Esophagus squamous epithelium (tissue), 5 donors: ENCODE measurements at places on chromosomes 4 and X.

- DNase-seq: no peak
Observed at GRCh38 chr4:186931519-186931918, 207.9 kb upstream of the FAT1 start.

GRCh38 chr4:8707045-8707781 lies 114.6 kb downstream of the CPZ start:
- no peak for DNase-seq

DNA sequence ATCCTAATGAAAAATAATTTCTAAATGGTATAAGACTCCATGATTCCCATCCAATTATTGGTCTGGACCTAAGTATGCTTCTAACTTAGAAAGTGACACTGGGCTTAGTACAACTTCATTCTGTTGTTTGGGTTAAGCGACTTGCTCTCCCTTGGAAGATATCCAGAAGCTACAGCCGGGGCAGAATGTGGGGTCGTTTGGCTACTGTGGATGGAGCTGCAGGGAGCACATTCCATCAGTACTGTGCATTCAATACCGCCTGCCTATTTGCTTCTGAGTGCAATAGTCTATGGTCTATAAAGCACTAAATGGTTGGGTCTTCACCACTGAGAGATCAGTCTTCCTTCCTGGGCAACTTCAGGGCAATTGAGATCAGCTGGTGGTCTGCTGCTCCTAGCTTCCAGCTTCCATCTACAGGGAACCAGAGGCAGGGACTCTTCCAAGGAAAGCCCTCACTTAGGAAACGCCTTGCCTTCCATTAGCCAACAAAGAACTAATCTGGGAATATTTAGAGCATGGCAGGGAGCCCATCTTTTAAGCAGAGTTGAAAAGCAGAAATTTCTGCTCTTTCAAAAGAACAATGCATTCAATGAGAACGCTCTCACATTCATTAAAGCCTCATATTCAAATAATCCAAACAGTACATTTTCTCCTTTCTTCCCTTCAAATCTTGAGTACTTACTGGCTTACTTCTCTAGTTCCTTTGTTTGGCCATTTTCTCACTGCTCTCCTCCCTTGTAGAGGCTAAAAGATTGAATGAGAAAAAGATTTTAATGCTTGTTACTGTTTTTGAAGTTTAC lies 1049.9 kb upstream of the TENM3 start:
- DNase-seq: no peak

GRCh38 chrX:12162420-12162819 lies 24.1 kb downstream of the FRMPD4 start:
- DNase-seq: no peak

GRCh38 chr4:158236304-158237030 lies 26.2 kb downstream of the TMEM144 start:
- DNase-seq: no peak

GRCh38 chrX:22056235-22056634 lies 24.1 kb downstream of the PHEX start:
- DNase-seq: no peak

- DNase-seq: no peak
Observed at GRCh38 chr4:113406723-113407016, 354.9 kb downstream of the CAMK2D start.

- DNase-seq: no peak
Observed at GRCh38 chr4:133062851-133063250, 86.2 kb upstream of the PCDH10 start.

DNA sequence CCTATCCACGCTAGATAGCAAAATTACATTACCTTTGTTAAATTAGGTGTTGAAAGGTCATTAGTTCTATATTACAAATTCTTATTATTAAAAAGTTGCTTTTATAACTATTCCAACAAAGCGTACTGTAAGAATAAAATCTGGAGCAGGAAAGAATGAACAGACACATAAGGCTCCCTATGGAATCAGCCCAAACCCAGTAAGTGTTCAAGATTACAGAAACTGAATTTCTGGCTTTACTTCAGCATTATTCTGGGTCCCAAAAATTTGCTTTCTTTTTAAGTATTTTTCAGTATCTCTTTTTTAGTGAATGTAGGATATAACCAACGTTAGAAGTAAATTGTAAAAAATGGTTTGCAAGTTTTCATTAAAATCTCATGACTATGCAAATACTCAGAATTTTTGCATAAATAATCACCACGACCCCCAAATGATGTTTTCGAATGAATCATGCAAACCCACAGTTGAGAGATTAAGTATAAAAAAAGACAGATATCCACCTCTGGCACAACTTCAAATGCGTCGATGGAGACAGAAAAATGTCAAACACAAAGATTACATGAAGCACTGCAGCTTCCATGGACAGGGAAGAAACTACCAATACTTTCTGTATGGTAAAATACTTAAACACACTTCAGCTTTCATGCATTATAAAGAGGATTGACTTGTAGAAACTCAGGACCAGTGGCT lies 238.5 kb downstream of the RASL11B start:
- DNase-seq: no peak

- DNase-seq: no peak
Observed at GRCh38 chr4:55348466-55348865, 2.4 kb downstream of the SRD5A3 start.
